Left forelimb (tissue), 1 donor: ENCODE measurements at places on chromosomes 6 and 20.

GRCh38 chr20:53216856-53217576, 244.9 kb downstream of the TSHZ2 start:
- peak; percentile 81 for DNase-seq

GRCh38 chr6:5547556-5547955, 286.2 kb downstream of the FARS2 start:
- DNase-seq: no peak

- DNase-seq: no peak
These were observed 46.2 kb downstream of the CYB5R4 start for GRCh38 chr6:83905648-83906047.

GRCh38 chr6:8215631-8216030, 113.3 kb upstream of the EEF1E1 start:
- no peak for DNase-seq

DNA sequence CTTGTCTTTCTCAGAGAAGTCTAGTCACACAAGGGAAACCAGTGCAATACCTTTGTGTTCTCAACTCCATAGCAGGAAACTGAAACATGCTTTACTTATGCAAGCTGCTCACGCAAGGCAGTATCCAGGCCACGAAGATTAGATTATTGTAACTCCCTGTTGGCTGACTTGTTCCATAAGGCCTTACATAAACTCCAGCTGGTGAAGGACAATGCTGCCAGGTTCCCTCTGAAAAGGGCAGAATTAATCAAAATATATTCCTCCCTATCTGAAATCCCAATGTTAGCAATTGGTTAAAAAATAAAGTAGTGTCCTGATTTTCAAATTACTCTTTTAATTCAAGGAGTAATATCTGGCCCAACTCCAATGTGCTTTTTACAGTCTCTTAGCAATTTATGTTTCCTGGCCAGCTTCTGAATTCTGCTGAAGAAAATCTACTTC, 966.6 kb downstream of the HACE1 start:
- DNase-seq: no peak

GRCh38 chr20:24827603-24828295, 121.3 kb upstream of the CST7 start:
- no peak for DNase-seq

- DNase-seq: no peak
These were observed 72.8 kb downstream of the MDGA1 start for GRCh38 chr6:37624606-37625574.

DNA sequence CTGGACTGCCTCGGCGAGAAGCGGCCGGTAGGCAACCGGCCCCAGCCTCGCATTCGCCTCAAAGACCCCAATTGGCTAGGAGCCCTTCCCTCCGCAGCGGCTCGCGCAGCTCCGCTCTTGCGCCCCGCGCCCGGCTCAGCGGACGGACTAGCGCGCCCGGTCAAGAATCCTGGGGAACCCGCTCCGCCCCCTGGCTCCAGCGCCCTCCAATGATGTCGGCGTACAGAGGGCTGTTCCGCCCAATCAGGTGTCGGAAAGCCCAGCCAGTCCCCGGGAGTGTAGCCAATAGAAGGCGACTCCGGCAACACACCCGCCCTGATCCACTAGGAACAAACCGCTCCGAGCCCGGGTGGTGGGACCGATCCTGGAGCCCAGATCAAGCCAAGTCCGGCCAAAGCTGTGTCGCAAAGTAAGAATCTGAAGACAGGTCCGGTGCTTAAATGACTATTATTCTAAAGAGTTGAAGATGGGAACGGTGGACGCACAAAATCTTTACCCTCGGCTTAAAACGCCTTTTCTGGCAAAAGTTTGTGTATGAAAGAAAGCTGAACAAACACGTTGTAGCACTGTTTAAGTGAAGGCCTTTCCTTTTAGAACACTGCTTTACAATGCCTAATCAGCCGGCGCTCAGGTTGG, 132.2 kb downstream of the OGFRL1 start:
- DNase-seq: peak; percentile 96

- no peak for DNase-seq
These were observed 22.2 kb upstream of the ZBTB2 start for GRCh38 chr6:151413372-151414145.

- no peak for DNase-seq
These were observed 18.5 kb downstream of the ATP9A start for GRCh38 chr20:51749674-51750036.

GRCh38 chr6:741410-742339, 48.7 kb upstream of the EXOC2 start:
- DNase-seq: no peak

- no peak for DNase-seq
These were observed 549.2 kb upstream of the NOX3 start for GRCh38 chr6:156004796-156005195.

- no peak for DNase-seq
These were observed 199.9 kb upstream of the PRDM1 start for GRCh38 chr6:105886066-105886813.

- no peak for DNase-seq
These were observed 91.7 kb downstream of the GJA10 start for GRCh38 chr6:89985751-89986493.

DNA sequence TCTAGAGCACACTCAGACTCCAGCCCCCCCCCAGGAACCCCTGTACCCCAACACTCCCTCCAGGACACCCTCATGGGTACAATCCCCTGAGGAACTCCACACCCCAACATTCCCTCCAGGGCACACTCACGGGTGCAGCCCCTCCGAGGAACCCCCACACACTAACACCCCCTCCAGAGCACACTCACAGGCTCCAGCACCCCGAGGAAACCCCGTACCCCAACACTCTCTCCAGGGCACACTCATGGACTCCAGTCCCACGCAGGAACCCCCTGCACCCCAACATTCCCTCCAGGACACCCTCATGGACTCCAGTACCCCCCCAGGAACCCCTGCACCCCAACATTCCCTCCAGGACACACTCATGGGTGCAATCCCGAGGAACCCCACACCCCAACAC, 31.6 kb downstream of the LAMA5 start:
- no peak for DNase-seq

GRCh38 chr6:12393100-12393499, 102.9 kb downstream of the EDN1 start:
- no peak for DNase-seq

DNA sequence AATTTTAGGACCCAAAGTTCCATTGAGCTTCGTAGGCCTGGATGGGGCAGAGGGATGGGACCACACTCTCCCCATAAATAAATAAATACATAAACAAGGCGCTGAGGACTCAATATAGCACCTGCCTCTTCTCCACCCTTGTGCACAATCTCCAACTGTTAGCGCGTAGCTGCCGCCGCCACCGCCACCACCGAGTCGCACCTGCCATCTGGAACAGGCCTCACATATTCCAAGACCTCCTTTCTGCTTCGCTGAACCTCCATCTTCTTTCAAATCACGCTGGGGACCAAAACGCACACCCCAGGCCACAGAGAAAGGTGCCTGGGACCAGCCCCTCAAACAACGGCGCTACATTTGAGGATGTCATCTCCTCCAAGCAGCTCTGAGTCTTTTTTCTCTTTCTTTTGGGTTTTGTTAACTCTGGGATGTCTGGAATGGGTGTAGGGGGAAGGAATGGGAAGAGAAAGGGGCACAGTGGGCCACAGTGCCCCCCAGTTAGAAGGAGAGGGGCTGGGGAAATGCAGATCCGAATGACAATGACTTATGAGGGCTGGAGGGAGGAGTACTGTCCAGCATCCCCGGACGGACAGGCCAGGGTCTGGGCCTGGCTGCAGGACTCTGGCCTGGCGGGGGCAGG, 49.7 kb downstream of the NOL4L start:
- no peak for DNase-seq

- DNase-seq: no peak
These were observed 29.3 kb downstream of the NSFL1C start for GRCh38 chr20:1437235-1437904.

DNA sequence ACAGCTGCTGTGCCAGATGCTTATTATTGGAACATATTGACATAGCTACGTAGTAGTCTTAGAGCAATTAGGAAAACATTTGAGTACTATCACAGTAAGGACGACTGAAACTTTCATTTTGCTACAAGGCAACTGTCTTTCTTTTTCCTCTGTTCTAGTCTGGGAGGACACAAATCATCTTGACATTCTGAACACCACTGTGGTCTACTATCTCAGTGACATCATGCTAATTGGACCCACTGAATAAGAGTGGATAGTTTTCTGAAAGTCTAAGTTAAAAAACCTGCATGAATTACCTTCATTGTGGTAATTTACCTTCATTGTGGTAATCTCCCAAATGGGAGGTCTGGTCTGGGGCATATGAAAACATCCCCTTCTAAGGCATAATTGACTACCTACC, 163.3 kb upstream of the MOCS1 start:
- no peak for DNase-seq

DNA sequence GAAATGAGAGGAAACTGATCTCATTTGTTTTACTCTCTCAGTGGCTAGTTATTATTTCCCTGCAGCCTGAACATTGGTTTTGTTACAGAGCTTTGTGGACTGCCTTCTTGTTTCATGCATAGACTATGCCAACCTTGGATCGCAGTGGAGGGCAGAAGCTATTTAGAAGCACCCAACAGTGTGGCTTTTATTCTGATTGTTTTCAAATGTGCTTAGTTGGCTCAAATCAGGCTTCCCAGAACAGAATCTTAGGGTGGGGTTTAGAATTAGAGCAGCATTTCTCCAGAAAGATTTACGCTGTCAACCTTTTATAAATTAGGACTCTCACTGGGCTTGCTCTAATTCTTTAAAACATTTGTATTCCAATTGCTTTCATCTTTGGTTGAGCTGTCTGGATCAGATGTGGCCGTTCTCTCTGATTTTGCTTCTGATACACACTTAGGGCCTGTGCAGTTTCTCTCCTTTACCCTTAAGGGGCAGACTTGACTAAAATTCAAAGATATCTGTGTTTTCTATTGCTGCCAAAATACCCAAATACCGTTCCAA, 210.3 kb downstream of the BCKDHB start:
- DNase-seq: no peak

- no peak for DNase-seq
These were observed 1.1 kb downstream of the FANCE start for GRCh38 chr6:35453236-35453635.

- no peak for DNase-seq
These were observed 49.3 kb downstream of the ELOVL4 start for GRCh38 chr6:79898076-79898475.

DNA sequence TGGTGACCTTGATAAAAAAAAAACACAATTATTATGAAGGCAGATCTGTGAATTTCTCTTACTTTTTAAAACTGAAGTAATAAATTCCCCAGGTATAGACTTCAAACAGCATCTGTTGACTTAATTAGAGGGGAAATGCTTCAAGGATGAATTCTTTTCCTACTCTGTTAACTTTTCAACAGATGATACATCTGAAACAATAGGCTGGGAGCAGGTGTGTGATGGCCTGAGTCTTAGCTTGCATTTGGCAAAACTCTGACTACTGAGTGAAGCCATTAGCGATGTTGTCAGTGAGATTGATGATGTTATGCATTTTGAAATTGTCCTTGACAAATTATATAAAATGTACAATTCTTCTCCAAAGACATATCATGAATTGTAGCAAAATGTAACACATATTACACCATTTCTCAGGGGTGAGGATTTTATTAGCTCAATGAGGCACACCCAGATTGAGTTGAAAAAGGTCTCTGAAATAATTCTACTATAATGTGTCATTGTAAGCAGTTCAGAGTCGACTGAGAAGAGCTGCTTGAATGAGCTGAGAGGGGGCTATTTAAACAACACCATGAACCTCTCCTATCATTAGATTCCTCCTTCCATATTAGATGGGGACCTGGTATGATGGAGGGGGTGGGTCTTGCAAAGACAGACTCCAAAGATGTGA, 39.6 kb upstream of the OGFRL1 start:
- DNase-seq: no peak

DNA sequence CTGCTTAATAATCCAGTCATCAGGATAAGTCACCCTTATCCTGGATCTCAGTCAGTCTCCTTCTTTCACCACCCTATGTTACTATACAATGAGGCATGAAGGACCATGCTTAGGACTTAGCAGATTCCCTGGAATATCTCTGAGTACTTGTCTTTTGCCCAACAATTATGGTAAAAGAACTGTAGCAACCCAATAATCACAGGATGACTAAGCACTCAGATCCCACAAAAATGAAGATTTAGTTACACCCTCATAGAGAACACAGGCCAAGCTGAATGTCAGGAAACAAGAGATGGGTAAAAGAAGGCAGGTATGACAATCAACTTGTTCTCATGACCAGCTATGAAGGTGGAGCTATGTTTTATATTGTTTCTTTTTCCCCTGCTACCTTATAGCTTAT, 91.4 kb downstream of the EDN1 start:
- no peak for DNase-seq

GRCh38 chr6:166757232-166758135, 130.4 kb upstream of the RPS6KA2 start:
- DNase-seq: no peak

DNA sequence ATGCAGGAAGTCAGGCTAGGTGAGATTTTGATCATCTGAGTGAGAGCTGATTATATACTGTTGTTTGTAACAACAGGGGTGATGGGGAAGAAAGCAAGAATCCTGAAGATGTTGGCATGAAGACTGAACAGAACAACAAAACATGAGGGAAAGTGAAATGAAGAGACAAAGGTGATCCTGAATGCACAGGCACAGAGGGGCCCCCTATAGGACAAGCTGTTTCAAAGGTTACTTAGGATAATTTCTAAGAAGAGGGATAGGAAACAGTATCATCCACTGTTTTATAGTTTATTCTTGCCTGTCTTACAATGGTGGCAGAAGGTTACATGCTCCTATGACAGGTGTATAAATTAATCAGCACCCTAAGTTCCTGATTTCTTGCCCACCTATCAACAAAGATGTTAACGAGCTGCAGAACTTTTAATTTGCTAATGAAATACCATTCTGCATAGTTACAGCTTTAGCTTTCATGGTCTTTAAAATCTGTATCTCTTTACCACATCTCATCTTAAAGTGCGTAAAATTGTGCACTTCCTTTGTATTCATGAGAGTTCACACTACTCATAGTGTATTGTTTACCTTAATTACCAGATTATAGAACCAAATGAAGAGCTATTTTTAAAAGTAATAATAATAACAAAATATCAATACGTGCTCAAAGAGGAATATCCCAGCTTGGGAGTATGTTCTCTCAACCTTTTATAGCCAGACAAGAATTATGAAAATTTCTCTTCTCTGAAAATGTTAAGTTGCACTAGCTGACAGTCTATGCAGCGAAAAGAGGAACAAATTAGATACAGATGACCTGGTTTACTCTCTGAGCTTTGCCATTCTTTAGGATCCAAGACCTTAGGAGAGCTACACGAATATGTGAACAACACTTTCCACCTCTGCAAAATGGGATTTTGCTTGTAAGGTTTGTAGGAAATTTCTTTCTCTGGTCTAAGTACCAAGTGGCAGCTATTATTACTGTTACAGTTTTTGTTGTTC, 192.5 kb downstream of the EDN1 start:
- no peak for DNase-seq
